ENCODE measurements at places on chromosomes 16 and 17.

DNA sequence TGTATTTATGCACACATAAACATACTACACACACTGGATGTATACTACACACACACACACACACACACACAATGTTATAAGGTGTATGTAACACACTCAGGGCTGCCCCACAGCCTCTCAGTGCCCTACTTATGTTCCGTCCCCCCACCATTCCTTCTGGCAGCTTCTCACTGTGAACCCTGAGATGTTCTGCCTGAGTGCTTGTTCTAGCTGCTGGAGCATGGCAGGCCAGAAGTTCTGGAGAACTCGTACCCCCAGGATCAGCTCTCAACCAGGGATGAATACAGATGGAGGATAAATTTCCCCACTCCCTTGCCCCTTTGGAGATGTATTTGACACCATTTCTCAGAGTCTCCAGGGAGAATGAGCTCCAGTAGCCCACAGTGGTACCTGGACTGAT is 76.4 kb downstream of the CDH13 start:
- DNase-seq = no peak

DNA sequence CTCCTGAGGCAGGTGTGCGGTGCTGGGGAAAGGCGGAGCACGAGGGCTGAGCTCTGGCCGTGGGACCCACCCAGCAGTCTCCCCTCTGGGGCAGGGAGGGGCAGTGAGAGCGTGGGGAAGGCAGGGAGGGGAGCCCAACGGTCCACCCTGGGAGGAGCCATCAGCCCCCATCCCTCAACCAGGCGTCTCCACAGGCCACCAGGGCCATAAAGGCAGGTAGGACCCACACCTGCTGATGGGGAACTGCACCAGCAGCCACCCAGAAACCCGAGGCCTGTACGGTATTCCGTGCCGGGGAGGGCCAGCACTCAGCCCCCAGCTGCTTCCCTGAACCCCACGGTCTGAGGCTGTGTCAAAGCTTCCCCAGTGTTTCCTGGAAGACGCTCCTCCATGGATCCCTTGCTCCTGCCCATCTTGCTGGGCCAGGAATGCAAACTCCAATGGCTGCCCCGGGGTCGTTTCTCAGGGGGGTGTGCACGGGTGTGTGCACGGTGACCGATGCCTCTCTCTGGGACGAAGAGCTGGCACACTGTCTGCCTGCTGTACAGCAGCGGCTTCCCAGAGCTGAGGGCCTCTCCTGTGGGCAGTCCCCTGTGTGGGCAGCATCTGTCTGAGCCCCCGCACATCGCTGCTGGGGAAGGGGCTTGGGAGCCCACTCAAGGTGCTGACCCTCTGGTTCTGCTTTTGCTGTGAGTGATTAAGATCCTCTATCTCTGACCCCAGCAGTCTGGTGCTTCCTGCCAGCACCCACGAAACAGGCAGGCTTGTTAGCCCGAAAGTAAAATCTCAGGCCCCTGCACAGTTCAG is 17.2 kb upstream of the METRNL start:
- no peak for DNase-seq

GRCh38 chr17:17518014-17518413 is 21.8 kb upstream of the RASD1 start:
- DNase-seq = no peak

DNA sequence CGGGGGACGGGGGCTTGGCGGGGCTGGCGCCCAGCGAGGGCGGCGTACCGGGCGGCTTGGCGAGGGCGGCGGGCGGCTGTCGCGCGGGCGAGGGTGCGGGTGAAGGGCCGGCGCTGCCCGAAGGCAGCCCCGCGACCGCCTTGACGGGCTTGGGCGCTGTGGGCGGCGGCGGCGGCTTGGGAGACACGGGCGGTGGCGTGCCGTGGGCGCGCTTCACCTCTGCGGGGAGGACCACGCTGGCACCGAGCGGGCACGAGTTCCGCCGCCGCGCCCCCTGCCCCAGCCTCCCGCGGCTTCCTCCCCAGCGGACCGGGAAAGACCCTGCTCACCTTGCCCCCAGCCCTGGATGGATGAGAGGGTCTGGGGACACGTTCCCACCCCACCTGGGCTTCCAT is 17.3 kb downstream of the CASKIN1 start:
- no peak for DNase-seq

GRCh38 chr16:56781528-56781961 is 51.6 kb downstream of the NUP93 start:
- DNase-seq = no peak

- DNase-seq = no peak
Measured at GRCh38 chr16:896261-897199, 74.3 kb downstream of the LMF1 start.

GRCh38 chr16:75763204-75763603 is 36.9 kb upstream of the CPHXL start:
- DNase-seq = no peak
